Stimulated activated CD8-positive, alpha-beta memory T cell treated with anti-CD3 and anti-CD28 coated beads, Interleukin-7, amount 100 ng/mL, for 48 hours (primary cell): ENCODE measurements at places on chromosomes 16 and 17.

- DNase-seq, result no peak
Observed at GRCh38 chr17:66098040-66098439, 93.9 kb downstream of the CEP112 start.

GRCh38 chr17:76539631-76540271 is at the start of gene PRCD:
Gene PRCD, plus strand, starts transcription at chr17:76540044. Its CDS starts 98 bp downstream, at chr17:76540142.
- DNase-seq, result no peak

- DNase-seq, result no peak
Observed at GRCh38 chr17:62819511-62820221, 11.6 kb upstream of the MARCHF10 start.

GRCh38 chr17:39808409-39808997 is 55.6 kb downstream of the IKZF3 start:
- DNase-seq, result no peak

GRCh38 chr16:75584108-75584507 is 17.9 kb downstream of the GABARAPL2 start:
- DNase-seq, result no peak

- DNase-seq, result no peak
Observed at GRCh38 chr16:2142942-2143877, 5.2 kb upstream of the RAB26 start.

- no peak for DNase-seq
Observed at GRCh38 chr17:31491376-31492131, 100.1 kb downstream of the RAB11FIP4 start.

GRCh38 chr17:32287804-32288511 is 22.3 kb downstream of the RHBDL3 start:
- no peak for DNase-seq

DNA sequence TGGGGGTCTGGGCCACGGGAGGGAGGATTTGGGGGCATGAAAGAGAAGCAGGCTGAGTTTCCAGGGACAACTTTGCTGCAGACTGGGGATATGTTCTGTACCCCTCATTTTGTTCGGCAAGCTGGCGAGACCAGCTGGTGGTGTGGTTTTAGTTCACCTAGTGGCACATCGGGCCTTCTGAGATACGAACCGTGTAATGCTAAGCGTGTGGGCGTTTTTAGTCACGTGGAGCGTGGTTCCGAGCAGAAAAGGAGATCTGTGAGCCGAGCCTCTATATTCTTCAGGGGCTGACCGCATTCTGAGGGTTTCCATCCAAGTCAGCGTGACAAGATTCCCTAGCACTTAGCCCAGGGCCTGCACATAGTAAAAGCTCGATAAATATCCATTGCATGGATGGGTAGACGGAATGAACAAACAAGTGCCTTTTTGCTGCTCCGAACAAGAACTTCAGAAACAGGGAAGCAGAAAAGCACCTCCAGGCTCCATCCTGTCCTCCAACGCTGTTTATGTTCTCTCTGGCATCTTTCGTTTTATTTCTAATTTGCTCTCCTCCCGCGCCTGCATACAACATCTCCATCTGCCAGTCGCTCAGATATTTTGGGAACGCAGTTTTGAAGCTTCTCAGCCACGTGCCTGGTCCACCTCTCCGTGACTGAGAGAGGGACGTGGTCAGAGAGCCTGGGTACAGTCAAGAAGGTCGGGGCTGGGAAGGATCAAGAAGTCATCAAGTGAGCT is 5.8 kb downstream of the SYT17 start:
- DNase-seq, result no peak

DNA sequence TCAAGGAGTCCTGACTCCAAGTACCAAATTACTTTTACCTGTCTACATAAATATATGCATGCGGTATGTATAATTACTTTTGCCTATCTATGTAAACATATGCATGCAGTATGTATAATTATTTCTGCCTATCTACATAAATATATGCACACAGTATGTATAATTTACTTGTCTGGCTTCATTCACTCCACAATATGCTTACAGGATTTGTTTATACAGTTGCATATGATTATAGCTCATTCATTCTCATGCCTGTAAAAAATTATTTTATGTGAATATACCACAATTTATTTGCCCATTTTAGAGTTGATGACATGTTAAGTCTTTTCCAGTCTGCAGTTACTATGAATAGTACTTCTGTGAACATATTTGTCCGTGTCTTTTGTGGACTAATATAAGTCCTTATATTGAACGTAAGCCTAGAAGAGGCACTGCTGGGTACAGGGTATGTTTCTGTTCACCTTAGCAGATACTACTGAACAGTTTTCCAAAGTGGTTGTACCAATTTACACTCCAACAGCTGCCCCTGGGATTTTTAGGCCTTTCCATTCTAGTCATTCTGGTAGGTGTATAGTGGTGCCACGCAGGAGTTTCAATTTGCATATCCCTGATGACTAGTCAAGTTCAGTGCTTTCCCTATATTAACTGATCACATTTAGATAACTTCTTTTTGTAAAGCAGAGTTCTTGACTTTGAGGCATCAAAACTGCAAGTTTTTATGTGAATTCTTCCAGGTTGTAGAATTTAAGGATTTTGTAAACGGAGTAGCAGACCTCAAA is 47.0 kb downstream of the MARVELD3 start:
- DNase-seq, result no peak

DNA sequence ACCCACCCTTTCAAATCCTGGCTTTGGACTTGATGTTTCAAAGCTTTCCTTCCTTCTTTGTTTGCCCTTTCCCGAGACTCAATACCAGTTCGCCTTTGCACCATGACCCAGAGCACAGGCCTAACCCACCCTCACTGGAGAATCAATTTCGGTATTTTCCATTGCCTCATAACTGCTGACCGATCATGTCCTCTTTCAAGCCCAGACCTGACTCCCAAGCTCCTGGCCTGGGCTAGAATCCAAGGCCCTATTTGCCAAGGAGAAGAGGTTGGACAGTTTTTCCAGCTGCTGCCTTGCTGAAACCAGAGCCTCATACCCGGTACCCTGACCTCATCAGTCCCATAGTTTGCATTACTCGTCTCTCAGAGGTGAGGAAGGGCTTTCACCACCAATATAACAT is 35.3 kb upstream of the HELZ start:
- no peak for DNase-seq

GRCh38 chr16:11585460-11586377 is 1.0 kb downstream of the LITAF start:
- no peak for DNase-seq

- no peak for DNase-seq
Observed at GRCh38 chr16:30570636-30571444, 674 bp downstream of the ZNF688 start.

- DNase-seq, result no peak
Observed at GRCh38 chr17:15230866-15231265, 34.3 kb downstream of the PMP22 start.

DNA sequence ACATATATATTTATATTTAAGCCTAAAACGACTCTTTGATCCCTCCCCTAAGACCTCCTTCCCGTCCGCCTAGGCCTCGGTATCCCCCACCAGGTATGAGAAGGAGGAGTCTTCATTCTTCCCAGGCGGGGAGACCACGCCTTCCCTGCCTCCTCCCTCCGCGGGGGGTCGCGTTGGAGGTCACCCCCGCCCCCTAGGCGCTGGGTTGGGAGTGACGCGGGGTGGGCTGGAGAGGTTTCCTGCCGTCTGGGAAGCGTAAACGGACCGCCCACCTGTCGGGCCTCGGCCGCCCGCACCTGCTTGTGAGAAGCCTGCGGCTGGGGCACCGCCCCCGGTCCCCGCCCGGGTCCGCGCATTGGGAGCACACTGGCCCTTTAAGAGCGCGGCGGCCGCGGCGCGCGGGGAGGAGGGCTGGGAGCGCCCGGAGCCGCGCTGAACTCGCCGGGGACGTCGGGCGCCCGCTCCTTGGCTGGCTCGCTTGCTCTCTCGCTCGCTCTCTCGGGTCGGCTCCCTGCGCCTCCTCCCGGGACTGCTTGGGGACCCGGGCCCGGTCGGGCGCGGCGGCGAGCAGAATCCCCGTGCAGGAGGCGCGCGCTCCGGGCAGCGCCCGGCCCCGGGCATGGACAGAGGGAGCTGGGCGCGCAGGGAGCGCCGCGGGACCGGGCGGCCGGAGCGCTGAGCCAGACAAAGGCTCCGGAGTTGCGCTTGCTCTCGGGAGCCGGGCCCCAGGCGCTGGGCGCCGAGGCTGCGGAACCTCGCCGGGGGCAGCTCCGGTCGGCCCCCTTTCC is at the start of gene MMP15:
Gene MMP15, plus strand, starts transcription at position 404 of the 788 bp plus-strand sequence. CDS start 597 bp downstream, outside the sequence.
- peak; percentile 45 for DNase-seq

- no peak for DNase-seq
Observed at GRCh38 chr17:45063198-45063597, 2.1 kb downstream of the NMT1 start.

DNA sequence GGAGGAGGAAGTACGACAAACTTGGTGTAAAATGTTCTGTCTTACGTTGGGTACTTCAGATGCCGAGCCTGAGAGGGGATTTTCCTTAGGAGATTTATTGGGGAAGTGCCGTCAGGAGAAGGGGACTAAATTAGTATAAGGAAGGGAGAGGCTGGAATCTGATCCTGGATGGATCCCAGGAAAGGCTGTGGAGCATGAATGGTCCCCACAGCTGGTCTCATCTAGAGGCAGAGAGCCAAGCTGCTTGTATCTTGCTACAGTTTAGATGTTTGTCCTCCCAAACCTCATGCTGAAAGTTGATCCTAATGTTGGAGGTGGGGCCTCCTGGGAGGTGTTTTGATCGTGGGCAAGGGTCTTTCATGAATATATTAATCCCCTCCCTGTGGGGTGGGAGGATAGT is 798.4 kb upstream of the EEF2KMT start:
- no peak for DNase-seq

DNA sequence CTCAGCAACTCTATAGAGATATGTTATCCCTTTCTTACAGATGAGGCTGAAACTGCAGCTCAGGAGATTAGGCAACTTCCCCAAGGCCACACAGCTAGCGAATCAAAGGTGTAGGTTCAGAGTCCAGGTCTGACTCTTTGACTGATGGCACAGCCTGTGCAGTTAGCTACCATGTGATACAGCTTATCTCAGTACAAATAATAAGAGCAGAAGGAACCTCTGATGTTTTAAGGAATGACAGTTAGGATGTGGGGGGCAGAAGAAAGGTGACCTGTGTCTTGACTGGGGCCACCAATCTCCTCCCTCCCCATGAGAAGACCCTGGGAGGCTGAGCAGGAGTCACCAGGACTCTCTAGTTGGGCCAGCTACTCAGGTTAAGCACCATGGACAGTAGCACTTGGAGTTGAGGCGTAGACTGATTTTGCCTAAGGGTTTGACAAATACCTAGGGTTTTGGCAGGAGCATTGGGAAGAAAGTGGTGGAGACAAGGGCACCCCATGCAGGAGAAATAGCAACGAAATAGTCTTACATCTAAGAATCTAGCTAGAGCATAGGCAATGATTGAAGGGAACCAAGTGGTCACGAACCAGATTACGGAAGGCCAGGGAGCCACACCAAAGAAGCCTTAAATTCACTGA is 22.8 kb upstream of the ACSM2B start:
- no peak for DNase-seq

- no peak for DNase-seq
Observed at GRCh38 chr16:27549464-27549745, 308 bp downstream of the GTF3C1 start.

GRCh38 chr17:70084476-70084875 is 9.5 kb downstream of the KCNJ16 start:
- no peak for DNase-seq

DNA sequence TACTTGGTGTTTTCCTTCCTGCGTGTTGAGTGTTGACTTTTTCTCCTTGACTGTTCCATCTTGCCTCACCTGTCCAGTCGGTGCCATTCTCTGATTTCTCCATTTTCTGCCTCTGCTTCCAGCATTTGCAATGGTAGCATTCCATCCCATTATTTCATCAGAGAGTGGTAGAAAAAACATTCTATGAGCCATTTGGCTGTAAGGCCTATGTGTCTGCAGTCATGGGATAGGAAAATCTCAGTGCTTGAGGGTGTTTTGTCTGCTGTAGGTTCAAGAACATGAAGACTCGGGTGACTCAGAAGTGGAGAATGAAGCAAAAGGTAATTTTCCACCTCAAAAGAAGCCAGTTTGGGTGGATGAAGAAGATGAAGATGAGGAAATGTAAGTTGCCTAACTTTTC is 2.7 kb downstream of the UTP18 start:
- DNase-seq, result no peak

GRCh38 chr16:80174416-80174815 is 366.4 kb upstream of the DYNLRB2 start:
- DNase-seq, result no peak

GRCh38 chr17:3678095-3678820 is 9.6 kb downstream of the EMC6 start:
- no peak for DNase-seq

- DNase-seq, result no peak
Observed at GRCh38 chr17:21202512-21202911, 11.4 kb downstream of the TMEM11 start.

- DNase-seq, result no peak
Observed at GRCh38 chr17:10803830-10804475, at the start of gene TMEM238L. Gene TMEM238L, minus strand, starts transcription at chr17:10804099. Its CDS starts 136 bp downstream, at chr17:10803963.

- DNase-seq, result no peak
Observed at GRCh38 chr17:17706140-17707060, 25.1 kb downstream of the RAI1 start.

- DNase-seq, result no peak
Observed at GRCh38 chr16:86994651-86995171, 322.5 kb downstream of the C16orf95 start.

DNA sequence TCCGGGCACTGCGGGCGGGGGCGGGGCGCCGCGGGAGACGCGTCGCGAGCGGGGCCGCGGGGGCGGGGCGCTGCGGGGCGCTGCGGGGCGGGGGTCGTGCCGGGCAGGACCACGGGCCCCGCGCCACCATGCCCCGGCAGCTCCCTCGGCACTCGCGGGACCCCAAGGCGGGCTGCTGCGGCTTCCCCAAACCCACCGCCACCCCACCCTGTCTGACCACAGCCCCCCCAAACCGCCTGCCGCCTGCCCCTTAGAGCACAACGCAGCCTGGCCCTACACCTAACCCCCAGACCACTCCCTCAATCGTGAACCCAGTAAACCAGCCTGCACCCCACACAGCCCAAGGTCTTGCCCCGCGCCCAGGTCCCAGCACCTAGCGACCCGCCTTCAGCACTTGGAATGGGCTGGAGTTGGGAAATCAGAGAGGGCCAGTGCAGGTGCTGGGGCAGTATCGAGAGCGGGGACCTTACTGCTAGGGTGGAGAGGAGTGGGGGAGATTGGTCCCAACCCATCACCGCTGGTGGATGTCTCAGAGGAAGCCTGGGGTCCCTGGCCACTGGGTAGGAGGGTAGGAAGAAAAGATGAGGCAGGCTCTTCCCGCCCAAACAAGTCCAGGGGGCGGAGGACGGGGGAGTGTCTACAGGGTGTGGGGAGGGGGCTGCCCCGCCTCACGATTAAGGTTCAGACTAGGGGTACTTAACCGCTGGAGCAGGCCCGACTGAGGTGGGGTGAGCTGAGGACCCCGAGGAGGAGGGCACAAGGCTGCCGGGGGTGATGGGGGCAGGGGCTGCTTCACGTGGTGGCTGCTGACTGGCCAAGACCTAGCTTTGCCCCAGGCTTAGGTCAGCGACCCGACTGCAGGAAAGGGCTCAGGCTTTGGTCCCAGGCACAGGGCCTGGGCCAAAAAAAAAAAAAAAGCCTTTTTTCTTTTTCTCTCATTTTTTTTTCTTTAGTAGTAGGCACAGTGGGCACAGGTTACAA is 539 bp upstream of the VAMP2 start:
- DNase-seq, result no peak
